ENCODE measurements at places on chromosomes 13 and 19.

- DNase-seq: no peak
These were observed 14.7 kb upstream of the METTL21C start for GRCh38 chr13:102709536-102709935.

GRCh38 chr19:2371656-2372055 is 11.6 kb downstream of the TMPRSS9 start:
- DNase-seq: no peak

DNA sequence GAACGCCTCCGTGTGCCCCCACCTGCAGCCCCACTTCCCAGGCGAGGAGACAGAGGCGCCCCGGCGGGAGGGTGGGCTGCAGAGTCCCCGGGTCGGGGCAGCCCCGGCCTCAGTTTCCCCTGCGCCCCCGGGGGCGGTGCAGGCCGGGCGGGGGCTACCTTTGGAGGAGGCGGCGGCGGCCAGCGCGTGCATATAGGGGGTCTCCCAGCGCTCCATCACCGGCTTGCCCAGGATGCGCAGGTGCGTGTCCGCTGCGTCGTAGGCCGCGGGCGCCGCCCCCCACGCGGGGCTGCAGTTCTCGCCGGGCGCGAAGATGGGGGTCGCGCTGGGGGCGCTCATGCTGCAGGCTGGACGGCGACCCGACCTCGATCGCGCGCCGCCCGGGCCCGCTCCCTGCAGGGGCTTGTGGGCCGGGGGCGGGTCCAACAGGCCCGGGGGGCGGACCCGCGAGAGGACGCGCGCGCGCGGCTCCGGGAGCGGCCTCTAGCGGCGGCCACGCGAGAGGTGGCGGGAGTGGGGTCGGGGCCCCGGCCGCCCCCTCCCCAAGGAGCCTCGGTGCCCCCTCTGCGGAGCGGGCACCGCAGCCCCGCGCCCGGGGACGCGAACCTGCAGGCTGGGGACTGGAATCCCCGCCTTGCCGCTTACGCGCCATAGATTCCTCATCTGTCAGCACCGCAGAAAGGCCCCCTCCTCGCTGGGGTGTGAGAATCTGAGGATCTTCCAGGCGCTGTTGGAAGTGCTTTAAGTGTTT is at the start of gene GAMT:
GAMT (minus strand) TSS at position 405 of the 751 bp plus-strand sequence; CDS start at position 339, 66 bp downstream.
- DNase-seq: no peak

DNA sequence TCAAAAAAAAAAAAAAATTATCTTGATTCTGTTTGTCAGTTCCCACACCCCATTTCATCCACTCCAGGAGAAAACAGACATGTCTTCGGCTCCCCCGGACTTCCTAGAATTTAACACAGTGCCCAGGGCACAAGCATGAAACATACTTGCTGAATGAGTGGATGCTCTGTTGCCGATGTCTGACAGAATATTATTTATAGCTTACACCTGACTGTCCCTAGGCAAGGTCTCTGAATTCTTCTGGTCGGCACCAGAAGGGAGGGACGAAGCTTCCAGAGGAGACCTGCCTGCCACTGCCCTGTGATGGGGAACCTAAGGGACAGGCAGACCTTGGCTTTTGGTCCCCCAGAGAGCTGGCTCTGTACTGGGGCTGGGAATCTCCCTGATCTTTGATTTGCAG is 43.9 kb upstream of the PEG3 start:
- DNase-seq: no peak

GRCh38 chr19:45514376-45515051 is 7.2 kb downstream of the VASP start:
- DNase-seq: no peak

DNA sequence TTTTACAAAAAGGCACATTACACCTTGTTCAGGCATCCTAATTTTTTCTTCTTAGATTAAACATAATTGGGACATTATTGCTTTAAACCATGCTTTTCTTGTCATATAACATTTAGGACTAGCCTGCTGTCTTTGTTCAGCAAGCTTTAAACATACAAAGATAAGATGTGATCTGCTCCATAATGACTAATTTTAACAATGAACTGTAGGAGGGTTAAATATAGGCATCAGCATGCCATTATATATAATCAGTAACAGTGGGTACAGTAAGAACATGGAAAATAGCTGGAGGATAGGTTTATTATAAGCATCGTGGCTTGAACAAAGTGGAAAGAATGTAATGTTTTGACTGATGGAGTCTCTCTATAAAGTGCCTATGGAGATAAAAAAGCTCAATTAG is 661.7 kb downstream of the SLITRK6 start:
- DNase-seq: no peak

DNA sequence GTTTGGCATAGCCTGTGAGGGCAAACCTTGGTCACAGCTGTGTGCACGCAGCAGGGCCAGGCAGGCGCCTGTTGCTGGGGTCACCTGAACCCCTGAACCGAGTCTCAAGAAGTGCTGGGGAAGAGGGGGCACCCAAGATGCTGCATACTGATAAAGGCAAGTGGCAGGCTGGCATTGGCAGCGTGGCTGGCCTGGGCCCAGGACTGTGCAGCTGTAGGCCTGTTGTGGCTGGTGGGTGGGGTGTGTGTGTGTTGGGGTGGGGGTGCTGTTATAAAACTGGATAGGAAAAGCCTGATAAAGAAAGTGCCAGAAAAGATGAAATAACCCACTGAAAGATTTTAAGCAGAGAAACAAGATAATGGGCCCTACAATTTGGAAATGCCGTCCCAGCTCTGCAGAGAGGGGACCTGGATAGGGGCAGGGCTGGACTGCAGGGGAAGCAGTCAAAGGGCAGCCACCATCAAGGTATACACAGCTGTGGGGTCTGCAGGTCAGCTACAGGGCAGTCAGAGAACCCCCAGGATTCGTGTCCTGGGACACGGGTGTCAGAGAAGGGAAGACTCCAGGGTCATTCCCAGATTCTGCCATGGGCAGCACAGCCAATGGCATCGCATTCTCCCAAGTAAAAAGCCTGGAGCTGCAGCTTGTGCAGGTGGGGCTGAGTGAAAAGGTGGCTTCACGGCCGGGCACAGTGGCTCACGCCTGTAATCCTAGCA is 33.2 kb downstream of the CILP2 start:
- no peak for DNase-seq

DNA sequence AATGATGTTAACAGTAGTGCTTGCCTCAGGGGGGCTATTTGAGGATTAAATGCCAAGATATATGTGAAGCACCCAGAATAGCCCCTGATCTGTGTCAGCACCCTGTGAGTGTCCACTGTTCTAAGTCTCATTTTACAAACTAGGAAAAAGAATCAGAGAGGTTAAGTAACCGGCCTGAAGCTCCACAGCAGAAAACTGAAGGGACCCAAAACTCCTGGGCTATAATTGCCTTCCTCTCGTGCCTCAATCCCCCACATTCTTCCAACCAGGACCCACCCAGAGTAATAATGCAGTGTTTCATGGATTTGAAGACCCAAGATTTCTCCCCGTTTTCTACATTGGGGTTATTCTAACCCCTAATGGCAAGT is 2.3 kb downstream of the PVR start:
- no peak for DNase-seq

DNA sequence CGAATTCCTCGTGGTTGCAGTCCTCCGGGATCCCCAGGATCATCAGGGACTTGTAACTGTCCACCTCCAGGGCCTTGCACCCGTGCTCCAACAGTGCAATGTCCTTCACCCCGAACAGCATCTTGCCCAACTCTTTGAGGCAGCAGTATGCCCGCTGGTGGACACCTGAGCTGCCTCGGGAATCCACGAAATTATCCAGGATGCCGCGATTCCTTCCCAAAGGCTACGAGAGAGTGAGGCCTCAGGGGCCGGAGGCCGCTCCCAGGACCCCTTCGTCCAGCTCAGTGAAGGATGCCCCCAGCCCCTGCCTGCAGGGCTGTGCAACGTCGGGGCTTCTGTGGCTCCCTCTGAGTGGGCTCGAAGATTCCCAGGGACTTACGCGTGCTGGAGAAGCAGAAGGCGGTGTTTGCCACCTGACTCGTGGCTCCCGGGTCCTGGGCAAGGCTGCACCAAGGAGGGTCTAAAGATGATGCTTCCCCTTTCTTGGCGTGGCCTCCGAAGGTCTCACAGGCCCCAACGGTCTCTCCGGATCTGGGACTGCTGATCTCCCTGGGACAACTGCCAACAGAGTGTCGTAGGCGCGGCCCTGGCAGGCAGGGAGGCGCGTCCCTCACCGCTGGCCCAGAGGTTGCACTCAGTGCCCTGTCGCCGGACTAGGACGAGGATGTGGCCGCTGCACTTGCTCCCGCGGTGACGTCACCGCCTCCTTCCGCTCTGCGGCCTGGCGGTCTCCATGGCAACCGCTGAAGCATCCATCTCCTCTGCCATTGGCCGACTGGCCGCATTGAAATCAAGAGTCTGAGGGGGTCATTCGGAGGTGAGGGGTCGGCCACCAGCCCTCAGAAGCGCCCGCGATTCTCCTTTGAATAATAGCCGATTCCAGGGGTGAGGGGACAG is at the start of gene PNMA8C:
PNMA8C (minus strand) TSS at position 698 of the 897 bp plus-strand sequence; CDS start at position 121, 577 bp downstream.
- DNase-seq: peak; percentile 66

- DNase-seq: no peak
These were observed 14.4 kb upstream of the ZNF442 start for GRCh38 chr19:12379732-12380443.

- DNase-seq: no peak
These were observed 78.6 kb downstream of the CDADC1 start for GRCh38 chr13:49326222-49326917.

DNA sequence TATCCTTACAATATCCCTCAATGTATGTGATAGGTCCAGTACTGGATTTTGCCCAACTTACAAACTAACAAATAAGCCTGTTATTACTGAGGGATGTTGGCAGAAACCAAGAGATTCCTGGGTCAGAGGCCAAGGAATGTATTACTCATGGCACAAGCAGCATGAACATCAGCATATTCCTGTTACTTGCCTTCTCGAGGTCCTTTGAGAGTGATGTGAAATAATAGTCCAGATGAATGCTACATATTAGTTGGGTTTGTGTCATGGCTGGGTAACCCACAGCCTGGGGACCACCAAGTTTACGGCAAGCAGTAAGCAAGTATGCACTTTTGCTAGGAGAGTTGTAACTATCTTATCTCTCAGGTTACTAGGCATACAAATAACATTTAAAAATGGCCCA is 384.5 kb upstream of the GPC6 start:
- no peak for DNase-seq

DNA sequence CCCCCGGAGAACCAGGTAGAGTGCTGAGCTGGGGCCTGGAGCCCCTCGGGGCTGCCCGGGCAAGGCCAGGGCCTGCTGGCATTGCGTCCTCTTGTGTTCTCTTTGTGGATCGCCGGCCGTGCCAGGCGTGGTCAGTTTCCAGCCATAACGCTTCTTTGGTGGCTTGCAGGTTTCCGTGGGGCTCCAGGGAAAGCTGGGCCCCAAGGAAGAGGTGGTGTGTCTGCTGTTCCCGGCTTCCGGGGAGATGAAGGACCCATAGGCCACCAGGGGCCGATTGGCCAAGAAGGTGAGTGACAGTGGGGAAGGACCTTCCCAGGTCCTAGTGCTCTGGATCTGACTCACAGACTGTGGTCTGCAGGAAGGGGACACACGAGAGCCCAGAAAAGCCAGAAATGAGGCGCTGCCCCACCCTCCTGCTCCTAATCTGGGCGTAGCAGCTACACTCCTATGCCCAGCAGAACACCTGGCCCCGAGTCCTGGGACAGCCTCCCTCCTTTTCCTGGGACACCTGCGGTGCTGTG is 57.5 kb downstream of the RAB20 start:
- DNase-seq: no peak

GRCh38 chr13:37074703-37075102 is 15.2 kb upstream of the SUPT20H start:
- no peak for DNase-seq

- DNase-seq: no peak
These were observed 20.6 kb downstream of the OR10H3 start for GRCh38 chr19:15758379-15758778.

DNA sequence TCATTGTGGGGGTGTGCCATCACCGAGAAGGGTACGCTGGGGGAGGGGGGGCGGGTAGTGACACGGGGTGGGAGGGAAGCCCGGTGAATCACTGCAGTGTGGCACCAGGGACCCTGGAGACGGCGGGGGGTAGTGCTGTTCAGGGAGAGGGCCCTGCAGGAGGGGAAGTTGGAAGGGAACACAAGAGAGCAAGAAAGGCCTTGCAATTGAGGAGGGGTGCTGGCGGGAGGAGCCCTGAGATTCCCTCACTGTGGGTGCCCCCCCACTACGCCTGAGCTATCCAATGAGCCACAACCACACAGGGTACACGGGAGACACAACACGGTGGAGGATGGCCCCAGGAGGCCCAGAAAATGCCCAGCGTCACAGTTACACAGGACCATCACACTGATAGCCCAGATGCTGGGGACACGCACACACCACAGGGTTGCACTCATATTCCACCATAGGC is 516 bp upstream of the ATP1A3 start:
- DNase-seq: no peak

- no peak for DNase-seq
These were observed 31.4 kb downstream of the NFIX start for GRCh38 chr19:13026462-13027370.

- no peak for DNase-seq
These were observed 82.3 kb downstream of the TDRD3 start for GRCh38 chr13:60479273-60479672.

GRCh38 chr13:77868717-77869116 is 49.9 kb downstream of the EDNRB start:
- no peak for DNase-seq

GRCh38 chr19:41837981-41838708 is 6.3 kb downstream of the LYPD4 start:
- no peak for DNase-seq

All from thoracic aorta (tissue), 2 donors.